ENCODE measurements at places on chromosomes 16 and 17. TPM values are rescaled to one million over a fixed set of nuclear protein-coding genes. Genes with fewer than 3 reads are reported as not detected.

Gene ITGAX
- 0.42 TPM for total RNA-seq

Gene PYDC1
- not detected for total RNA-seq

Gene MT1H
- total RNA-seq, result not detected

Gene TENT4B
- total RNA-seq, result 5.2 TPM

Gene MT4
- total RNA-seq, result not detected

Gene EFNB3
- 1.0 TPM for total RNA-seq

DNA sequence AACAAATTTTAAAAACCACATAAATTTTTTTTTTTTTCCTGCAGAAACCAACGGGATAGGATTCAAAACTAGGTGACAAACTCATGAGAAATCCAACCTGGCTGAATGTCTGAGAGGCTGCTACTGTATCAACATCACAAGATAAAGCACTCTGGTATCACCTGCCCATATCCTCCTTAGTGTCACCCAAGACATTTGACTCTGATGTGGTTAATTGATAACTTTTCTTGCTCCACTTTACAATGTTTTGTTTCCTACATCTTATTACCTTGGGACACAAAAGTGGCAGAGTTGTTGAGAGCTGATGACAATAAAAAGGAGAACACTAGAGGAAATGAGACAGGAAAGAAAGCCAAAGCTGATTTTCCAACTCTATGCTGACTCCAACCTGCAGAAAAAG lies 4.0 kb upstream of the FBXL20 start:
- DNase-seq, result no peak

GRCh38 chr16:10693889-10694288 lies 841 bp downstream of the TEKT5 start:
- no peak for DNase-seq

DNA sequence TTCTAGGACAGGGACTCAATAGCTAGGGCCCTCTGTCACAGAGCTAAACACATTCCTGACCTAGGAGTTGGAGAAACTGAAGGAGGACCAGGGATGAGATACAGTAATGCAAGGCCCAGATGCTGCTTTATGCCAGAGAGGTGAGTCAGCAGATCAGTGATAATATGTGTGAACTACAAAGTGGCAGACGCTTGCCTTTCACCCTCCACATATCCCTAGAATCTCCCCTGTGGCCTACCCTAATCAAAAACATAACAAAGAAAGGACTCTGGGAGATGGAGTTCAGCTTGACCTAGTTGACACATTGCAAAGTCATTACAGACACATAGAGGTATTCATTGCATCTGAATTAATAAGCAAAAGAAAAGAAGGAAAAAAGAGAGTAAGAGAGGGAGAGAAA lies 417.6 kb upstream of the DYNLRB2 start:
- DNase-seq, result peak; percentile 67

- DNase-seq, result no peak
Measured at GRCh38 chr17:17159571-17159970, 46.6 kb downstream of the PLD6 start.

DNA sequence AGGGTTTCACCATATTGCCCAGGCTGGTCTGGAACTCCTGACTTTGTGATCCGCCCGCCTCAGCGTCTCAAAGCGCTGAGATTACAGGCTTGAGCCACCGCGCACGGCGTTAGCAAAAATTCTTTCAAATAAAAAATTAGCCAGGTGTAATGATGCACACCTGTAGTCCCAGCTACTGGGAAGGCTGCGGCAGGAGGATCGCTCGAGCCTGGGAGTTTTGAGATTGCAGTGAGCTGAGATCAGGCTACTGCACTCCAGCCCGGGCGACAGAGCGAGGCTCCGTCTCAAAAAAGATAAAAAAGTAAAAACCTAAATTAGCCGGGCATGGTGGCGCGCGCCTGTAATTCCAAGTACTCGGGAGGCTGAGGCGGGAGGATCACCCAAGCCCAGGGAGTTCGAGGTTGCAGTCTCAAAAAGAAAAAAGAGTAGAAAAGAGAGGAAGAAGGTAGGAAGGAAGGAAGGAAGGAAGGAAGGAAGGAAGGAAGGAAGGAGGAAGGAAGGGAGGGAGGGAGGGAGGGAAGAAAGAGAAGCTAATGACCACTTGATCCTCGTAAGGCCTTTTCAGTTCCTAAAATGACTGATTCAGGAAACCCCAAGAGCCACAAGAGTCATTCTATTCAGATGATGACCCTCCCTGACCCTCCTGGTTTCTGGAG lies 59.2 kb downstream of the SRL start:
- no peak for DNase-seq

DNA sequence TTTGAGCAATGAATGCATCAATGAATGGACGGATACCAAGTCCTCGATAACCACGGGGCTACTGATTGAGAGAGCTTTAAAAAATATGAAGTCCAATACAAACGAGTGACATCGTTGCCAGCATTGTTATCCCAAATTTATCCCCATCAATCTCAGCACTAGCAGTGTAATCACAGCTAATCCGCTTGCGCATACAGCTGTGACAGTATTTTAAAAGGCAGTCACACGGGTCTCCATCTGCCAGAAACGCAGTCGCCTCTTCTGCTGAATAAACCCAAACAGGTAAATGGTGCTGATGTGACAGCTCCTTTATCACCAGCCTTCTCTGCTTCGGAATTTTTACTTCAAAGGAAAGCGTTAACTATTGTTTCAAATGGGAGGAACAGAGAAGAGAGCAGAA lies 311.1 kb downstream of the XYLT1 start:
- no peak for DNase-seq

DNA sequence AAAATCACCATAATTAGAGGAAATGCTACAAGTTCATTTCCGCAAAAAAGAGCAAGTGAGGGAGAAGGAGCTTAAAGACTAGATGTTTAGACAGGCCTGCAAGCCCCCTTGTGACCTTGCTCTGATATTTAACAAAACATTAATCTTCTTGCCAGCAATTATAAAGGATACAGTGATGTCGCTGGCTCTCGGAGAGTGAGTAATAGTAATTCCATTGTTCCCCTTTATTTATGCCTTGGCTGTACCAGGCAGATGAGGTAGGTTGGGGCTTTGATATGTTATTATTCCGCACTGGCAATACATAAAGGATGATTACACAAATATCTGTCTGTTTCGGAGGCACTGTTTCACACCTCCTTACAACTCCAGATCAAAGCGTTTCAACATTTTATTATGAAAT lies 204.8 kb upstream of the SALL1 start:
- DNase-seq, result no peak

DNA sequence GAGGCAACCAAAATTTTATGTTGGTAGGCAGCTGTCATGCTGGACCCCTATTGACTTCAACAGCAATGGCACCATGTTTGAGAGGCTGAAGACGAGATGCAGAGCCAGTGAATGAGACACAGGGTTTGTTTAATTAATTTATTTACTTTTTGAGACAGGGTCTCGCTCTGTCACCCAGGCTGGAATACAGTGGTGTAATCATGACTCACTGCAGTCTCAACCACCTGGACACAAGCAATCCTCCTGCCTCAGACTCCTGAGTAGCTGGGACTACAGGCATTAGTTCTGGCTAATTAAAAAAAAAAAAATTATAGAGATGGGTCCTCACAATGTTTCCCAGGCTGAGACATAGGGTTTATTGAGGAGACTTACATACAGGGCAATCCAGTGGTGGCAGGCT lies 36.2 kb upstream of the PPM1D start:
- DNase-seq, result peak; percentile 10

- DNase-seq, result no peak
Measured at GRCh38 chr17:21125862-21126261, 902 bp upstream of the DHRS7B start.

DNA sequence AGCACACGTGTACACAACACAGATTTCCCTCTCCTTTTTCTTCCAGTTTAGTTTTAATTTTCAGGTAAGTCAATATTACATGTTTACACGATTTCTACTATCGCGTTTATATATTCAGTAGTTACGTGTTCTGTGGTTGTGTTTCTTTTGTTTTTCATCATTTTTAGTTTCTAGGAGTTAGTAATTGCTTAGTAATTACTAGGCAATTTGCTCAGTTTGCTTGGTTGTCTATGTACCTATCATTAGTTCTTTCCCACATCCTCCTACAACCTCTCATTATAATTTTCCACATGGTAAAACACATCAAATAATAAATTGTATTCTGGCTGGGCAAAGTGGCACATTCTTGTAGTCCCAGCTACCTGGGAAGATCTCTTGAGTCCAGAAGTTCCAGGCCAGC lies 24.6 kb upstream of the GUCY2D start:
- DNase-seq, result no peak

DNA sequence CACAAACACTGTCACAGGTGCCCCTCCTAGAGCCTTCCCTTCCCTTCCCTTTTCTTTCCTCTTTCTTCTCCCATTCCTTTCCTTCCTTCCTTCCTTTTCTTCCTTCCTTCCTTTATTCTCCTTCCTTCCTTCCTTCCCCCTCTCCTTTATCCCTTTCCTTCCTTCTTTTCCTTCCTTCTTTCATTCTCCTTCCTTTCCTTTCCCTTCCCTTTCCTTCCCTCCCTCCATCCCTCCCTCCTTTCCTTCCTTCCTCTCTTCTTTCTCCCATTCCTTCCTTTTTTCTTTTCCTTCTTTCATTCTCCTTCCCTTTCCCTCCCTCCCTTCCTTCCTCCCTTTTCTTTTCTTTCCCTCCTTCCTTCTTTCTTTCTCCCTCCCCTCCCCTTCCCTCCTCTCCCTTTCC lies 170.0 kb downstream of the ENGASE start:
- DNase-seq, result no peak
